Stomach (tissue), 19 donors: ENCODE measurements at places on chromosomes 5 and 9. TPM values are rescaled to one million over a fixed set of nuclear protein-coding genes. Genes with fewer than 3 reads are reported as not detected.

DNA sequence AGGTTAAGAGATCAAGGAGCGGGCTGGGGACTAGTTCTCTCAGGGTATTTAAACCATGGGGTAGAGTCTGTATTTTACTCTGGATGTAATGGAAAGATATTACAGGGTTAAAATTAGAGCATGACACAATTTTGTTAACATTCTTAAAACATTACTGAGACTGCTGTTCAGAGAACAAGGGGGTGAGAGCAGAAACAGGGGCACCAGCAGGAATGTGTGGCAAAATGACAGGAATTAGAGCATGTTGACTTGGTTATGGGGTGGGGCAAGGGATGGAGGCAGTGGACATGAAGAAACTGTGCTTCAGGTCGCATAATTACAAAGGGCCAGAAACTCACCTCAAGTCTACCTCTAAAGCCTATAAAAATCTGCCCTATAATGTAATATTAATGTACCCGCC, 75.0 kb downstream of the TMEM232 start:
- no peaks in the 10 kb centered on the region for H3K27me3 ChIP-seq
- no peaks in the 10 kb centered on the region for H3K4me1 ChIP-seq

DNA sequence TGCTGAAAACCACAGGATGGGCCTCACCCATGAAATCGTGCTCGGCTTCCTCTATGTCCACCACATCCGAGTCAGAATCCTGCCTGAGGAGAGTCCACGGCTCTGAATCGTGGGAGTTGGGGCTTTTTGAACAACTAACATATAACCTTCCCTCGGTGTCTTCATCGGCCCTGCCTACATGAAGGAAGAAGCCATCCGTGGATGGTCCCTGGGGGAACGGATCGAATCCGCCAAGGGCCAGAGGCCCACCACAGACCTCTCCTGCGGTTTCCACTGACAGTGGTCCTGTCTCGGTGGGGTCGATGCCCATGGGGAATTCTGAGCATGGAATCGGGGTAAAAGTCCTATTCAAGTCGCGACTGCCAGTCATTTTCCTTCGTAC, 85.0 kb downstream of the CAMSAP1 start:
- H3K4me3 ChIP-seq, result no peak overlapping the region
- H3K27me3 ChIP-seq, result no peaks in the 10 kb centered on the region
- no peaks in the 10 kb centered on the region for H3K4me1 ChIP-seq
- no peak overlapping the region for H3K27ac ChIP-seq

- H3K27me3 ChIP-seq, result no peaks in the 10 kb centered on the region
- H3K27ac ChIP-seq, result no peak overlapping the region
- DNase-seq, result peak; percentile 23
- no peak overlapping the region for H3K4me3 ChIP-seq
- no peaks in the 10 kb centered on the region for H3K4me1 ChIP-seq
Observed at GRCh38 chr9:93431539-93432105, 19.9 kb upstream of the FAM120A start.

- H3K4me3 ChIP-seq, result no peak overlapping the region
- H3K27me3 ChIP-seq, result no peaks in the 10 kb centered on the region
- H3K4me1 ChIP-seq, result no peaks in the 10 kb centered on the region
Observed at GRCh38 chr9:107224252-107224651, 58.8 kb upstream of the RAD23B start.

- no peaks in the 10 kb centered on the region for H3K4me1 ChIP-seq
- no peak overlapping the region for H3K27ac ChIP-seq
- no peak for DNase-seq
- H3K27me3 ChIP-seq, result no peaks in the 10 kb centered on the region
- H3K4me3 ChIP-seq, result no peak overlapping the region
Observed at GRCh38 chr9:29322240-29322639, 1749.0 kb upstream of the C9orf72 start.

DNA sequence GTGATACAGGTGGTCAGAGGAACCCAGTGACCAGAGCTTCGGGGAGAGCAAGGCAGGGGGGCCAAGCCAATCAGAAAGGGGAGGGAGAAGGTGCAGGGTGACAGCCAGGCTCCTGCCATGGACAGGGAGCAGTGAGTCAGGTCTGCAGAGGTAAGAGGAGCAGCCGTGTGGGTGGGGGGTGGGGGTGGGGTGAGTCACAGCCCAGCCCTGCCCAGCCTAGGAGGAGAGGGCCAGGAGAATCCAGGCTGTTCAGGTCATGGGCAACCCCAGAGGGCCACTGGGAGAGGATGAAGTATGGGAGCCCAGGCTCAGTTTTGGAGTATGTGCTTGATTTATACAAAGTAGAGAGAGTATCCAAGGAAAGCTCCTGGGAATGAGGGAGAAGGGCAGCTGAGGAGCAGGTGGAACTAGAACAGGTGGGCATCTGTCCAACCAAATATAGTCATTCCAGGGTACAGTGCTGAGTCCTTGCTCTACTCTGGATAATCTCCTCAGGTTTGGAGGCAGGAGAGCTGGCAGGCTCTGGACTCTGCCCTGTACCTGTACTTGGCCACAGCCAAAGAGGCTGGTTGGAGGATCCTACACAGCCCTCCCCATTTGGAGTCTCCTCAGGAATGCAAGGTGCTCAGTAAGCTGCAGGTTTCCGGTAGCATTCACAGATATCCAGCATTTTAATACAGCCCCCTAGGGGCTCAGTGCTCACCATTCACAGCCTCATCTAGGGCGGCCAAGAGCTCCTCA, 1.6 kb downstream of the HBEGF start:
- H3K4me3 ChIP-seq, result peak overlapping the region; percentile 74
- H3K27ac ChIP-seq, result peak overlapping the region; percentile 90
- DNase-seq, result peak; percentile 47
- peaks cover 23% of the 10 kb centered on the region for H3K36me3 ChIP-seq
- no peaks in the 10 kb centered on the region for H3K27me3 ChIP-seq

DNA sequence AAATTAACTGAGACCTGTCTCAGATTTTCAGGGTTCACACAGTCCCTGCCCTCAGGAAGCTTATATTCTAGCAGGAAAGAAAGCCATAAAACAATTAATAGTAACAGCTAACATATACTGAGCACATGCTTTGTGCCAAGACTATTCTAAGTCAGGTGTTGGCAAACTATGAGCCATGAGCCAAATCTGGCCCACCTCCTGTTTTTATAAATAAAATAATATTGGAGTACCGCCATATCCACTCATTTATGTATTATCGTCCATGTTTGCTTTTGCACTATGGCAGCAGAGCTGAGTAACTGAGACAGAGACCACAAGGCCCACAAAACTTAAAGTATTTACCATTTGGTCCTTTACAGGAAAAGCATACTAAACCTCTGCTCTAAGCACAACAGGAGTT, 83.3 kb upstream of the TRIO start:
- no peaks in the 10 kb centered on the region for H3K27me3 ChIP-seq
- H3K4me3 ChIP-seq, result no peak overlapping the region
- H3K27ac ChIP-seq, result no peak overlapping the region
- no peak for DNase-seq

DNA sequence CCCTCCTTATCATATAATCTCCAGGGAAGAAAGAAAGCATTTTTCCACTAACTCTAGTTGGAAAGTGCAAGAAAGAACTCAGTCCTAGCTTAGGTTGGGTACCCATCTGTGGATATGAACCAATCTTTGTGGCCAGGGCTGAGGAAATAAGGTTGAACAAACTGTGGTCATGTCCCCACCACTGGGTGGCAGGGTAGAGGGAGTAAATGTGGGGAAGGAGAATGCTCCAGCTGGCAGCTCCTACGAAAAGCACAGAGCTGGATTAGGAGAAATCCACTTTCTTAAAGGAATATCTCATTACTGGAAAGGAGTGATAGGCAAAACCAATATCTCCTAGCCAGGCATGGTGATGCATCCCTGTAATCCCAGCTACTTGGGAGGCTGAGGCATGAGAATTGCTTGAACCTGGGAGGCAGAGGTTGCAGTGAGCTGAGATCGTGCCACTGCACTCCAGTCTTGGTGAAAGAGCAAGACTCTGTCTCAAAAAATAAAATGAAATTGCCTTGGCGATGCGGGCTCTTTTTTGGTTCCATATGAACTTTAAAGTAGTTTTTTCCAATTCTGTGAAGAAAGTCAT, 175.1 kb downstream of the CCDC192 start:
- no peaks in the 10 kb centered on the region for H3K27me3 ChIP-seq
- no peak overlapping the region for H3K4me3 ChIP-seq
- peaks cover 18% of the 10 kb centered on the region for H3K4me1 ChIP-seq
- peak; percentile 80 for DNase-seq

DNA sequence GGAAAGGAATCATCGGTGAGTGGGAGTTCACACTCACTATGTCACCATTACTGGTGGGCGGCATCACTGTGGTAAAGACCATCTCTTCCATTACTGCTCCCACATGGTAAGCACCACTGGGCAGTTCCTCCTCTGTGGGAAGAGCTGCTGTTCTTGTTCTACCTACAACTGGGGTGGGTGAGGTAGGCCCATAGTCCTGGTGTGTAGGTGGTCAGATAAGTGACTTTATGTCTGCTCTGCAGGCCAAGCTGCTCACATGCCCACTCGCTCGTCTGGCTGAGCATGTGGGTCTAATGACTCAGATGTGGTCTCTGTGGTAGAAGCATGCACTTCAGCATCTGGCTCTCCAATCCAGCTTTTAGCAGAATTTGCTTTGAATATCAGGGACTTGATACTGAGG, 82.9 kb downstream of the TMEM215 start:
- H3K4me3 ChIP-seq, result no peak overlapping the region
- H3K27ac ChIP-seq, result no peak overlapping the region
- H3K4me1 ChIP-seq, result no peaks in the 10 kb centered on the region
- no peak for DNase-seq
- no peaks in the 10 kb centered on the region for H3K27me3 ChIP-seq

GRCh38 chr5:31944684-31945445, 229.3 kb downstream of the GOLPH3 start:
- peak; percentile 72 for DNase-seq
- H3K27me3 ChIP-seq, result no peaks in the 10 kb centered on the region
- no peaks in the 10 kb centered on the region for H3K36me3 ChIP-seq

DNA sequence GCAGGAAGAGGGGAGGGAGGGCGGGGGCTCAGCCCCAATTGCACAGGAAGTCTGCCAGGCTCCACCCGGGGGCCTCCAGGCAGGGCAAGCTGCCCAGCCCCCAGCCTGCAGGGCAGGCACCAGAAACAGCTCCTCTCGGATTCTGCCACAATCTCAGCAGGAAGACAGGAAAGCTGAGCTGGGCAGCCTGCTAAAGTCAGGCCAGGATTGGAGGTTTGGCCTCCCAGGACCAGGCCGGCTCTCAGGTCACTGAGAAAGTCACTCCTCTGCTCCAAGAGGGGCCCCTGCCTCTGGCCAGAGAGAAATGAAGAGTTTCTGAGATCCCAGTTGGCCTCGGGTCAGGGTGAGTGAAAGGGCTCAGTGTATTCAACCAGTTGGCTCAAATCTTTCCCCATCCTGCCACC, 54.6 kb upstream of the STXBP1 start:
- H3K27me3 ChIP-seq, result no peaks in the 10 kb centered on the region
- DNase-seq, result no peak
- H3K27ac ChIP-seq, result peak overlapping the region; percentile 99
- H3K4me3 ChIP-seq, result no peak overlapping the region

DNA sequence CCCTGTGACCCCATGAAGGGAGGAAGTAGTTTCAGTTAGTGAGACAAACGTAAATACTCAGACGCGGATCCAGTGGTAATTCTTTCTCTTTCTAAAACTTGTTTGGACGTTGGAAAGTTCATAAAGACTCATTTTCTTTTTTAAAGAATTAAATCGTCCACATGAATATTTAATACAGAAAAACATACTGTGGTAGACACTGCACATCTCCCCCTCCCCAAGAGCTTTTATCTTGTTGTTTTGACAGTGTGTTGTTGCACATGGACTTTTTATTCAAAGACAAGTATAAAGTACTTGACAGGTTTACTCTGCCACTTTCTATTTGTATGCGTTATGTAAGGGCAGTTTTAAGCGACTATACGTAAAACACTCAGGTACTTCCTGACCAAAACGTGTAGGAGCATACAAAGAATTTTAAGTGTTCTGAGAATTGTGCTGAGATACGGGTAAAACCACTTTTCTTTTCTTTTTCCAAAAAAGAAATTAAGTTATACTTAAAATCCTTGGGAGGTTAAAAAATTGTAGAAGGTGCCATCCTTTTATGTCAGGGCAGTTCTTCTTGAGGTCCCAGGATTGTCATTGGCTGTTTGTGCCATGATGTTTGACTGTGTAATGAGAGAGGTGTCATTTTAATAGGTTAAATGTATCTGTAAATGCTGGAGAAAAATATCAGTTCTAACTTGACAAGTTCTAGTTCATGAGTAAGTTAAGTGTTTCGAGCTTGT, 1.3 kb downstream of the NIPBL start:
- H3K4me3 ChIP-seq, result peak overlapping the region; percentile 87
- H3K4me1 ChIP-seq, result peaks cover 74% of the 10 kb centered on the region
- H3K27me3 ChIP-seq, result no peaks in the 10 kb centered on the region
- peak; percentile 59 for DNase-seq
- H3K27ac ChIP-seq, result peak overlapping the region; percentile 96

GRCh38 chr5:88834499-88834898, 48.5 kb downstream of the MEF2C start:
- no peak overlapping the region for H3K27ac ChIP-seq
- DNase-seq, result no peak
- H3K27me3 ChIP-seq, result no peaks in the 10 kb centered on the region
- no peak overlapping the region for H3K4me3 ChIP-seq
- no peaks in the 10 kb centered on the region for H3K36me3 ChIP-seq

RFESD gene
- total RNA-seq, result not detected

SPINK13 gene
- 1.5 TPM for total RNA-seq

CSF1R gene
- 46.1 TPM for total RNA-seq

FSTL4 gene
- total RNA-seq, result not detected

ADAMTSL2 gene
- 3.3 TPM for total RNA-seq

TBC1D2 gene
- 2.9 TPM for total RNA-seq
